ENCODE measurements at places on chromosomes 12 and 14.

DNA sequence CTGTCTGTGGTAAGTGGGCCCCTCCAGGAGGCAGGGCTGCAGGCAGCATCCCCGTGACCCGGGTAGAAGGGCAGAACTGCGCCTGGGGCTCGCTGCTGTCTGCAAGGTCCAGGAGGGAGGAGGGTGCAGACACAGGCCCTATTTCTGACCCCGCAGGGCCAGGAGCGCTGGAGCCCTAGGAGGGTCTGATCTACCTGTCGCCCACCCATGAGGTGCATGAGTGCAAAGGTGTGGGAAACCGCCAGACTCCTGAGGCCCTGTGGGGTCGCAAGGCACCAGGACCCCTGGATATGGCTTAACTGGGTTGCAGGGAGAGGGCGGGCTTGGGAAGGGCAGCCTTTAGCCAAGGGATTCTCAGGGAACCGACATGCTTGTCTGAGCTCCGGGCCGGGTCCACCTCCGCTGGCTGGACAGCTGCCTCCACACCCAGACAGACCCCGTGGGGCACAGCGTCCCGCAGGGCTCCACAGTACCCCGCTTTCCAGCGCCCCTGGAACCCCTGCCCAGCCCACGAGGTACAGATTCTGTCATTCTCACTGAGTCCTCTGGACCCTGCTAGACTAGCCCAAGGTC is 72.9 kb upstream of the TSPAN11 start:
- DNase-seq: no peak

DNA sequence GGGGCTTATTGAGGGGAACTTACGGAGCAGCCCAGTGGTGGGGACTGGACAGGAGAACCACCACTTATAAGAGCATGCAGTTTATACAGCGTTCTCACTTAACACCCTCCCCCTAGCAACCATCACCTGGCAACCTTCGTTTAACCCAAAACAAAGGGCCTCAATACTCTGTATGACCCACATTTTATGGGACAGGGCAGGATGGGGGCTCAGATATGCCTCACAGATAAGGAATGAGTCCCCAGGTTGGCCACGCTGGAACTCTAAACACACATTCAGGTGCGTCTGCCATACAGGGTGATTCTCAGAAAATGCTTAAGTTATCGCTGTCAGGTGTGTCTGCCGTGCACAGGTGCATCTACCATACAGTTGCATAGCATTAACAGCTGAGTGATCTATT is 99.2 kb downstream of the GCH1 start:
- DNase-seq: no peak

DNA sequence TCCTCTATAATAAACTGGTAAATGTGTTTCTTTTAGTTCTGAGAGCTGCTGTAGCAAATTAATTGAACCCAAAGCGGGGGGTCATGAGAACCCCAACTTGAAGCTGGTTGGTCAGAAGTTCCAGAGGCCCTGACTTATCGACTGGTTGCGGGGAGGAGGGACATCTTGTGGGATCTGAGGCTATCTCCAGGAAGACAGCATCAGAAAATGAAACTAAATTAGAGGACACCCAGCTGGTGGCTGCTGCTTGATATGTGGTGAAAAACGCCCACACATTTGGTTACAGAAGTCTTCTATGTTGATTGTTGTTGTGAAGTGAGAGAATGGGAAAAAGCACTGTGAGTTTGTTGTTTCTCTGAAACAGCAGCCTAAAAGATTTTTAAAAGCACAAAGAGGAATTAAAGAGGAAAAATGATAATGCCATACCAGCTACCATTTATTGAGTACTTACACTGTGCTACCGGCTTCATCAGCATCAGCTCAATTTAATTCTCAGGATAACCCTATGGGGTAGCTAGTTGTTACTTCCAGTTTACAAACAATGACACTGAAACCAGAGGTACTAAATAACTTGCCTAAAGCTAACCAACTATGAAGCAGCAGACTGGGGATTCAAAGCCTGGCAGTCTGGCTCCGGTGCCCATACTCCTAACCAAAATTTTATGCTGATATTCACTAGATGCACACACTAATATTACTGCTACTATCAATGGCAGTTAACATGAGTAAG is 24.3 kb downstream of the DDX24 start:
- DNase-seq: no peak

GRCh38 chr14:54549862-54550261 is 17.1 kb upstream of the SAMD4A start:
- no peak for DNase-seq

- DNase-seq: peak; percentile 76
These were observed 140.5 kb downstream of the PRKCH start for GRCh38 chr14:61461808-61462275.

- no peak for DNase-seq
These were observed 92.3 kb upstream of the SCAF11 start for GRCh38 chr12:46082490-46083200.

GRCh38 chr12:6205144-6205539 is 4.9 kb downstream of the CD9 start:
- DNase-seq: no peak

- no peak for DNase-seq
These were observed 13.8 kb downstream of the CCDC92 start for GRCh38 chr12:123958876-123959275.

GRCh38 chr14:98927986-98928385 is 344.0 kb downstream of the BCL11B start:
- DNase-seq: no peak

DNA sequence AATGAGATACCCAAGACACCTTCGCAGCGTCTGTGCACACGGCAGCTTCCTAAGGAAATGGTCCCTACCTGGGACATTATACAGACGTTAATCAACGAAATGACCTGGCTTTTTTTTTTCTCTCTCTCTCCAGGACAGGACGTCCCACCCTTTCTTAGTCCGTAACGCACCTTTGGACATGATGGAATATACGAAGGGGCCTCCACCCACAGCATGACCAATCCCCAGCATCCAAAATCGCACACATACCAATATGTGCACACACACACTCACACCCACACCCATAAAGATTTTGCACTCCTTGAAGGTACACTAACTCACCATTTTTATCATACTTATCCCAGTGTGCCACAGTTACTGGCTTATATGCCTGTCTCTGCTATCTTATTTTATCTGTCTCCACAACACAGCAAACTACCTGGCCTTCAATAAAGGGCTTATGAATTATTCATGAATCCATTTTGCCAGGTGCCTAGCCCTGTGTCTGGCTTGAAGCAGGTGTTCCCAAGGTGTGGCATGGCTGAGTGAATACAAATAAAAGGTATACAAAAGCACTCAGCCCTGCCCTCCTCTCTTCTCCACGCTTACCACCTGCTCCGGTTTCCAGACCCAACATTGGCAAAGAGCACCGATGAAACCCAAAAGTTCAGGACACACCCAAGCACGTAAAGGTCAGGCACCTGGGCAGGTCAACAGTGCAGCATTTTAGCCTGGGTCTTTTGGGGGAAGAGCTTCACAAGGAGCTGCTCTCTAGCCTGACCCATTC is 2.2 kb downstream of the SCNN1A start:
- no peak for DNase-seq

DNA sequence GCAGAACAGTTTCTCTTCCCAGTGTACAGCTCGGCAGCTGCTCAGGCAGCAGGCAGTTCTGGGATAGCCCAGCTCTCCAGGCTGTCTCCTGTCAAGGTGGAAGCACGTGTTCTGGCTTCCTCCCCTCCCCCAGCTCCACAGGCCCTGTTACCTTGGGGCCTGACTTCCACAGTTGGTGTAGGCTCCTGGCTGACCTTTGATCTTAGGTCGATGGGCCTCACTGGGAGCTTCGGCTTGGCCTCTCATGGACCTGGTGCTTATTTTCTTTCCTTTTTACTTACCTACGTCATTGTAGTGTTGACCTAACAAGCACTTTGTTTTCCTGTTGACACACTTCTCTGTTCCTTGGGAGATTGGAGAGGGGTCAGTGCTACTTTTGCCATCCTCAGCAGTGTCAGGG is 17.0 kb downstream of the DLST start:
- no peak for DNase-seq

DNA sequence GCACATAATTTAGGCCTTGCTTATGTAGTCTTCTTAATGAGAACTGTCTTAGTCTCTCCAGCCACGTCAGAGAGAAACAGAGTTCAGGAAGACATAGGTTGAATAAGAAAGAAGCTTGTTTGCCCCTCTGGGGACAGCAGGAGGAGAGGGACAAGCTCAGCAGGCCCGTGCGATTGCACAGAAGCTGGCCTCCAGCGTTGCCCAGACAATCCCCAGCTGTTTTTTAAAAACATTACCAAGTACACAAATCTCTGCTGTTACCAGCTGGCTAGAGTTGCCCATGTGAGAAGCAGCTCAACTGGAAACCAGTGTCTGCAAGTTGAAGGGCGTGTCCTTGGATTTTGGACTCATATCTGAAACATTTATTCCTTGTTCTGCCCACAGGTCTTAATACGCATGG is 232.6 kb downstream of the EFCAB11 start:
- peak; percentile 40 for DNase-seq

GRCh38 chr12:78863482-78864402 is 832 bp upstream of the SYT1 start:
- no peak for DNase-seq

DNA sequence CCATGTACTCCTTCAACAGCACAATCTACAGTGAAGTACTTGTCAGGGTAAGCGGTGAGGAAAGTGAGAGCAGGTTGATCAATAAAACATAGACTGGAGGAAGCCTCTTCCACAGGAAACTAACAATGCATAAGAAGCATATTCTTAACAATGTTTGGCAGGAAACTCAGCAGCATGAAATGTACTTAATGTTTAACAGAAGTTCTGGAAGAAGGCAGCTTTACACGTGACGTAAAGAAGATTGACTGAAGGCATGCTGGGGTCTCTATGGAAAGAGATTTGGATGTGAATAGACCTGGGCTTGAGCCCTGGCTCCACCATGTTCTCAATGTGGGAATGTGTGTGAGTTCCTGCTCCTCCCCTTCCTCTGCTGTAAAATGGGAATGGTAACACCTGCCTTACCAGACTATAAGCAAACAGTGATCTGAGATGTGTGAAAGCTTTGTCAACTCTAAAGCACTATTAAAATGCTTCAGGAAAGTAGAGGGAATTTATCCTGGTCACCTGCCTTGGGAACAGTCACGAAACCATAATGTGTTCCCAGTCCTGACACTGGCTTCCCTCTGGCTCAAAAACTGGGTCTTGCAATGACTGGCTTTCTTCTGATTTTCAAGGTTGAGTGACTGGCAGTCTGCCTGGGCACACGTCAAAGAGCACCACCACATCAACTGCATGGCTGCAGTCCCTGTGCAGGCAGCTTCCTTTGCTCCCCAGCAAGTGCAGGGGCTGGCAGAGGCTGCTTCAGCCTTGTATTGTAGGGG is 384.6 kb downstream of the APAF1 start:
- DNase-seq: no peak

DNA sequence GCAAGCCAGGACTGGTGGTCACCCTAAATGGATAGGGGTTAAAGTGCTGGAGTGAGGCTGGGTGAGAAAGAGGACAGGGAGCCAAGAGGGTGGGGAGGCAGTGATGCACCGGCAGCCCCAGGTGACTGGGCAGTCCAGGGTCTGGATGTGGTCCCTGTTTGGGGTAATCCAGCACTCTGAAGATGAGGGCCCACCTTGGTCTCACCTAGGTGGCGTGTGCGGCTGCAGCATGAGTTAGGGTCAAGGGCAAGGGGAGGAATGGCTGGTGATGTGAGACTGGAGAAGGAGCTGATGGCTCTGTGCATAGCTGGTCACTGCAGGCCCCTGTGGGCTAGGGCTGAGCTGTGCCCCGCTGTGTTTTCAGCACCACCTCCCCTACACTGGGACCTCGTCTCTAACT is 1.6 kb upstream of the C1RL start:
- DNase-seq: no peak

DNA sequence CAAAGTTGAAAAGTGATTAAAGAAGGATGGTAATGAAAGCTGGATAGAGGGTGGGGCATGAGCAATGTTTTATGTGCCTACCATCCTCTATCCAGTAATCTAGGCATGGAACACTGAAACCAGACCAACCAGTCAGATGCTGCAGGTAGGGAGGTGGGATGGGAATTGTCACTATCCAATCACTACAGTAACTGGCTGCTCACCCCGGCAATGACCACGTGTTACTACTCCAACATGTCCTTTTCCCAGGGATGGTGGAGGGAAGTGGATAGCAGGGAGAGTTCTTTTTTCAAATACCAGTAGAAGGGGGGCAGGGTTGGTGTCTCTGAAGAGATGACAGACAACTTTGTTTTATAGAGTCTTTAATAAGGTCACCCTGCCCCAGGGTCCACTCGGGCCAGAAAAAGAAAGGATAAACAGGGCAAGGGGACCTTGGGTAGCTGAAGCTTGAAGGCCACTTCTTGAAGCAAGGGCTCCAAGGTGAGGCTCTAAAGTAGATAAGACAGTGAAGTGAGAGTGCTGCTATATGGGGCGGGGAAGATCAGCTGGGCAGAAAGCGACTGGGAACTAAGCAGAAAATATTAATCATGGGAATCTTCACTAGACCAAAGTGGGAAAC is 14.7 kb upstream of the CDH24 start:
- DNase-seq: no peak

DNA sequence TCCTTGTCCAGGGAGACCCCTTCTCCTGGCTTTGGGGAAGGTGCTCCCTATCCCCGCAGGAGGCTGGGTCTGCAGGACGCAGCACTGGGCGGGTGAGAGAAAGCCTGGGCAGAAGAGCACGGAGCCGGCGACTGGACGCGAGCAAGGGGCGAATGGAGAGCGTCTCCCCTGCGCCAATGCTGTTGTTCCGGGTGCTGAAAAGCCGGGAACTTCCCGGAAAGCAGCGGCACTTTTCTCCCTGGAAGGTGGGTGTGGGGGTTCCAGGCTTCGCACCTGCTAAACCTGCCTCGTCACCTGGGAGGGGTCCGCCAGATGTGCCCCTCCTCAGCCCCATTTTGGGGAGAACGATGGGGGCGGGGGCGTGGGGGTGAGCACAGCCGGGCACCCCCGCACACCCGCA is 417.1 kb upstream of the TMTC1 start:
- DNase-seq: no peak

GRCh38 chr12:48781750-48782456 is 7.0 kb downstream of the ADCY6 start:
- no peak for DNase-seq

DNA sequence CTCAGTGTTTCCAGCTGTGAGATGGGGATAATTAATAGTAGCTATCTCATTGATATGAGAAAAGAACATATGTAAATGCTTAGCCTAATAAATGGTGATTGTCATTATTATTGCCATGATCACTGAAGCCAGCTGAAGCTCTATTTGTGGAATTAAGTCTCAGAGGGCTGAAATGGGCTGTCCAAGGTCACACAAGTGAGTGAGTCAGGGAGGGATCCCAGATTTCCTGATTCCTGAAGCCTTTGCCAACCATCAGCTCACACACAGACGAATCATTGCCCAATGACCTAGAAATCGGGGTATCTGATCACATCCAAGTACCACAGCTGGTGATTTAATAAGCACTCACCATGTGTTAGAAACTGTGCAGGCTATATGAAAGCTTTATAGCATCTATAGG is 21.6 kb upstream of the TMEM229B start:
- DNase-seq: no peak

DNA sequence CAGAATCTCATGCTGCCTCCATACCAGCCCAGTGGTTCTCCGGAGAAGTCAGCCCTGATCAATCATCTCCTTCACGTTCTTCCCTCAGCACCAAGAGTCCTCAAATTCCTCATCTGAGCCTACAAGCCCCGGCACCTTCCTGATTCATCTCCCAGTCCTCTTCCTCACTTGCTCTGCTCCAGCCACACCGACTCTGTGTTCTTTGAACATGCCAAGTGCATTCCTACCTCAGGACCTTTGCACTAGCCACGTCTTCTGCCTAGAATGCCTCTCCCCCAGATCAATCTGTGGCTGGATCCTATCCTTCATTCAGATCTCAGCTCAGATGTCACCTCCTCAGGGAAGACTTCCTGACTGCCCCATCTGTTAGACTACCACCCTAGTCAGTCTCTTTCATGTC is 4.7 kb downstream of the RILPL1 start:
- no peak for DNase-seq

Measured in CD4-positive, alpha-beta T cell treated with Interleukin-1 beta for 1 hour (primary cell).